ENCODE measurements at places on chromosomes 5 and 9. TPM values are rescaled to one million over a fixed set of nuclear protein-coding genes. Genes with fewer than 3 reads are reported as not detected.

DNA sequence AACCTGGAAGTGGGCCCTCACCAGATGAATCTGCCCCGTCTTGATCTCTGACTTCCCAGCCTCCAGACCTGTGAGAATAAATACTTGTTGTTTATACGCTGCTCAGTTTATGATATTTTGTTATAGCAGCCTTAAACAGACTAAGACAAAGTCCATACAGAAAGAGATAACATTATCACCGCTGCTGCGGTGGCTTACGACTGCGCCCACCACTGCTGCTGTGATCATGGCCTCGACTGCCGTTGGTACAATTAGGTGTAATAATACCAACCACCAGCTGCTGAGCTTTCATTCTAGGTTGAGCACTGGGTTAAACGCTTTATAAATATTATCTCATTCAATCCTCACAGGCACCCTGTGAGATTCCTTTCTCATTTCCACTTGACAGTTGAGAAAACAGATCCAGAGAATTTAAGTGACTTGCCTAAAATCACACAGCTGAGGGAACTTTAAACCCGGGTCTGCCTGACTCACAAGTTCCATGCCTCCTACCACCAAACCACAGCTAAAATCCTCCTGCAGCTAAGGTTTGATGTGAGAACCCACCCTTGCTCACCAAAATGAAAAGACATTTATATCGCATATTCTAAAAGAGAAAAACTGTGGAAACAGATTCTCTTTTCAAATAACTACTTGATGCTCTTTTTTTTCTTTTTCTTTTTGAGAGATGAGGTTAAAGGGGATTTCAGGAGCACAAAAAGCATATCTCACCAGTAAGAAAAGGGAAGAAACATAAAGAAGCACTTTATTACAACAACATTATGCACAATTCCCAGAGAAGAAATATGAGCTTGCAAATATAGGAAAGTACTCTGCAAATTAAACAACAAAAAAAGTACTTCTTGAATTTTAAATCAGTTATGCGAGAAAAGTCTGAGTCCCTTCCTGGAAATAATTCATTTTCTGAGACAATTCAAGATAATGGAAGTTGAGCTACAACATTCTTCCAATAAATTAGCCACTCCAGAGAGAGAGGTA lies 23.9 kb downstream of the GOLM1 start:
- H3K4me3 ChIP-seq: no peak overlapping the region
- no peaks in the 10 kb centered on the region for H3K36me3 ChIP-seq
- no peak for DNase-seq
- H3K27ac ChIP-seq: no peak overlapping the region

DNA sequence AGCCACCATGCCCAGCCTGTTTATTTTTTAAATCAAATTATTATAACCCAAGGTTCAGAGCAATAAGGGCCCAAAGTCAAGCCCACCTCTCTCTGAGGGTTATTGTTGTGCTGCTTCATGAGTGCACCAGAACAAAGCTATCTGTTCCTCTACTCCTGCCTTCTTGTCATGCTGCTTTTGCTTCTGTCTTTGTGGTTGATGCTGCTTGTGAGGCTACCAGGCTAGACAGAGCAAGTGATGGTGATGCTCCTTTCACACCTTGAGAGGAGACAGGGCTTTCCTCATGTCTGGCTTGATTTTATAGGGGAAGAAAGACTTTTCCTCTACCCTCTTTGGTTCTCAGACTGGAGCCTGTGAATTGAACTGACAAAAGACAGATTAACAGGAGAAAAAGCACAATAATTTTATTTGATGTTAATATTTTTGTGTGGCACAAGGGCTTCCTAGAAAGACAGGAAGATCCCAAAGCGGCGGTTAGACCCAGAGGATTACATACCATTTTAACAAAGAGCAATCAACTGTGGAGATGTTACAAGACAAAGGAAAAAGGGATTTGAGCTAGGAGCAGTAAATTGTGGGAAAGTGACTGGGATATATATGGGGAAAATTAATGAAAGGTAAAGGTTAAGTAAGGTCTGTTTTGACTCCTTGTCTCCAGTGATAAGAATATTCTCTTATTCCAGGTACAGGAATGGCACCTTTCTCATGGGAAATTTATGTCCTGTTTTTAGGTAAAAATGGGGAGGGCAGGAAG lies 4.4 kb upstream of the CD180 start:
- peaks cover 3% of the 10 kb centered on the region for H3K4me1 ChIP-seq
- no peak overlapping the region for H3K4me3 ChIP-seq
- no peak for DNase-seq
- H3K27ac ChIP-seq: no peak overlapping the region
- no peaks in the 10 kb centered on the region for H3K36me3 ChIP-seq

GRCh38 chr5:14082973-14083372 lies 60.2 kb upstream of the TRIO start:
- no peaks in the 10 kb centered on the region for H3K27me3 ChIP-seq
- no peak for DNase-seq
- H3K4me3 ChIP-seq: no peak overlapping the region
- H3K27ac ChIP-seq: no peak overlapping the region
- no peaks in the 10 kb centered on the region for H3K4me1 ChIP-seq

GRCh38 chr5:1135696-1136525 lies 24.0 kb upstream of the SLC12A7 start:
- H3K4me3 ChIP-seq: no peak overlapping the region
- no peak for DNase-seq
- no peak overlapping the region for H3K27ac ChIP-seq
- peaks cover 69% of the 10 kb centered on the region for H3K27me3 ChIP-seq
- H3K4me1 ChIP-seq: peaks cover 6% of the 10 kb centered on the region
- H3K36me3 ChIP-seq: no peaks in the 10 kb centered on the region

Gene PCDHA12
- total RNA-seq: not detected

Gene SV2C
- total RNA-seq: 0.09 TPM
